ENCODE measurements at places on chromosomes 13 and 19.

- no peak for DNase-seq
Observed at GRCh38 chr19:13053238-13053637, 49.4 kb downstream of the LYL1 start.

DNA sequence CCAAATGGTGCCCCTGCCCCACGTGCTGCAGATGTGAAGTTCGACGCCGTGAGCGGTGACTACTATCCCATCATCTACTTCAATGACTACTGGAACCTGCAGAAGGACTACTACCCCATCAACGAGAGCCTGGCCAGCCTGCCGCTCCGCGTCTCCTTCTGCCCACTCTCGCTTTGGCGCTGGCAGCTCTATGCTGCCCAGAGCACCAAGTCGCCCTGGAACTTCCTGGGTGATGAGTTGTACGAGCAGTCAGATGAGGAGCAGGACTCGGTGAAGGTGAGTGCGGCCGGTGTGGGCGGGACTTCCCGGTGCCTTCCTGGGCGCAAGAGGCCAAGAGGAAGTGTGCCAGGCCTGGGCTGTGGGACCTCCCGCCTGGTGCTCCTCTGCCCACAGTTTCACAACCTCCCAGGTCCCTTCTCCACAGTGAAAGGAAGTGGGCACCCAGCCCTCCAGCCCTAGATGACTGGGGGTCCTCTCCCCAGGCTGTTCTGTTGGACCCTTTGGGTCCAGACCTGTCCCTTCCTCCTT is 14.1 kb upstream of the RELB start:
- no peak for DNase-seq

DNA sequence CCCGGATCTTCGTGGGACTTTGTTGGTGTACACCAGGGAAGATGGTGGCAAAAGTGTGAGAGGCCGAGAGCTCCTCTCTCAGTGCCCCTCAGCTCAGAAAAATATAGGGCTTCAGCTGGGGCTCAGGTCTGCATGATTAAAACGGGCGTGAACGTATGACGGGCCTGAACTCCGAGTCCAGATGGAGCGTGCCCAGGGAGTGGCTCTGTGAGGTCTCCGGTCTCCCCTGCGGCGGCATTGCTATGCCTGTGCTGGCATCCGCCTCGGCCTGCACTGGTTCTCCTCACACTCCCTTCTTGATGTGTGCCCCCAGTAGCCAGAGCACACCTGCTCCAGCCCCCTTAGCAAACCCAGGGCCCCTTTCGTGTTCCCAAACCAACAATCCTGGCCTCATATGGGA is 82.0 kb downstream of the TEX29 start:
- DNase-seq = no peak

DNA sequence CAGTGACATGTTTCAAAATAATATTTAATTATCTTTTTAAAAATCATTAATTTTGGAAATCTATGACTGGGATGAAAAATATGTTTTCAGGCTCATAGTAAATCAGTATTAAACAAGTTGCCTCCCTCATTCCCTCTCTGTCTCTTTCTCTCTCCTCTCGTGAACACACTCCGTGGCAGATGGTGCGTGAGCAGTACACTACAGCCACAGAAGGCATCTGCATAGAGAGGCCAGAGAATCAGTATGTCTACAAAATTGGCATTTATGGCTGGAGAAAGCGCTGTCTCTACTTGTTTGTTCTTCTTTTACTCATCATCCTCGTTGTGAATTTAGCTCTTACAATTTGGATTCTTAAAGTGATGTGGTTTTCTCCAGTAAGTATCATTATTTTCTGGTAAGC is 22.7 kb downstream of the SGCG start:
- no peak for DNase-seq

DNA sequence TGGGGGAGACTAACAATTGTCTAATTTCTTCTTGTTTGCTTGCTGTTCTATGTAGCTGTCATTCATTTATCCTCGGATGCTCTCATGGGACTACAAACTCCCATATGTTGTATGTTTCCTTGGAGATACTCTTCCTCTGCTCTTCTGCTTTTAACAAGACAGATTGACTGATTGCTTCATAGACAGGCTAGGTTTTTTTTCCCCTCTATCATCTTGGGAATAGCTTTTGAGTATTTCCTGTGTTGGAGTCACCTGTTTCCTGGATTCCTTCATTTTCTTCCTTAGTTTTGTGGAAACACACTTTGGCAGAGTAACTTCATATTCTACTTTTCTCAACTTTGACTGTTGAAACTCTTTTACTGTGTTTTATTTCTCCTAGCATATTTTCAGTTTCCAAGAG is 27.6 kb downstream of the EDNRB start:
- no peak for DNase-seq

DNA sequence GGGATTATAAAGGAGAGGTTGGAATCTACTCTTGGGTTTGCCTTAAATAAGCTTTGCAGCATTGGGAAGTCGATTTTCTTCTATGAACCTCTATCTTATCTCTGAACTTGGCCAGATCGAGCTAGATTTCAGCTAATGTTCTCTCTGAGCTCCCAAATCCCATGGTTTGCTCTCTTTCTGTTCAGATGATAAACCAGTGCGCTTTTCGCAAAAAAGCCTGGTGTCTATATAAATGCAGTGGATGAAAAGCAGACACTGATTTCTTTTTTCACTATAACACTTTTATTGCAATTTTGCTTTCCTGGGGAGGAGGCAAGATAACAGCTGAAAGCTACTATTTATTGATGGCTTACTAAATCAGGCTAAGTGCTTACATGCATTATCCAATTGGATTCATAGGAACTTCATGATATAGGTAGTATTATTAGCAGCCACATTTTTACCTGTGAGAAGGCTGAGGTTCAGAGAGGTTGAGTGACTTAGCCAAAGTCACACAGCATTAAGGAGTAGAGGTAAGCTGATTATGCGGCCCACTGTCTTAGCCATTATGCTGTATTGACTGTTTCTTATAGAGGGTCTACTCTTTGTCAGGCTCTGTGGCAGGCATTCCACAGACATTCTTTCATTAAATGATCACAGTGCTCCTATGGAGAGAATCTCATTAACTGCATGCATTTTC is 58.9 kb downstream of the RFC3 start:
- DNase-seq = no peak

DNA sequence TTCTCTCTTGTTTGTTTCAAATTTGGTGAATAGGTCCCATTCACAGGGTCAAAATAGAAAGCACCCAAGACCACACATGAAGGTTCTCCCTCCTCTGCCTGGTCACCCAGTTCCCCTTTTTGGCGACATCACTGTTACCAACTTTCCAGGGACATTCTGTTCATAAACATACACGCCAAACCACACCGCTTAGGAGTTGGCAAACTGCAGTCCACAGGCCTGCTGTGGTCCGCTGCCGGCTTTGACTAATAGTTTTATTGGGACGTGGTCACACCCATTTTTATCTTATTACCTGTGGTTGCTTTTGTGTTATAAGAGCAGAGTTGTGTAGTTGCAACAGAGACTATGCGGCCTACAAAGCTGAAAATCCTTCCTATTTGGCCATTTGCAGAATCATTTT is 24.2 kb downstream of the UHRF1 start:
- no peak for DNase-seq

- DNase-seq = no peak
Observed at GRCh38 chr13:111927181-111927540, 139.8 kb upstream of the SOX1 start.

GRCh38 chr13:104105418-104106355 is 1039.5 kb upstream of the SLC10A2 start:
- DNase-seq = no peak

DNA sequence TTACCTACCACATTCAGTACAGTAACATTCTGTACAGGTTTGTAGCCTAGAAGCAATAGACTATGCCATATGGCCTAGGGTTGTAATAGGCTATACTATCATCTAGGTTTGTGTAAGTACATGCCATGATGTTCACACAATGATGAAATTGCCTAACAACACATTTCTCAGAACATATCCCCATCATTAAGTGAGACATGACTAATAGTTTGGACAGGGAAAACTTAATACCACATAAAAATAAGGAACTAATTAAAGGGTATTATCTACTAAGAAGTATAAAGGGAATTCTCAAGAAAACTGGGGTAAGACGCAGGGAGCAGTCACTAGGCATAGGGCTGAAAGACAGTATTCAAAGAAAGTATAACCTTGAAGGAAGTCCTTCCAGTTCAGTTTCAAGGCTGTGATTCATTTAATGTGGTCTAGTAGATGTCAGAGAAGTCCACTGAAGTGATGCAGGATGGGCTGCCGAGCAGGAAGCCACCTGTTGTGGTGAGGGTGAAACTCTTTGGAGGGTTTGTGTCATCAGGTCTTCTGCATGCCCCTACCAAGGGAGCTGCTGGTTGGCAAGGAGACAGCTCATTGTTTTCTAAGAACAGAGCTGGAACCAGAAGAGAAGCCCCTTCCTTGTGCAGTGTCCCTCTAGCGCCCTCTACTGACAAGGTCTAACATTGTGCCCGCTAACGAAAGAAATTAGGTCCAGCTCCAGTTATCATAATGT is 122.9 kb downstream of the OLFM4 start:
- DNase-seq = peak; percentile 17

- no peak for DNase-seq
Observed at GRCh38 chr13:22592515-22592914, 588.3 kb upstream of the SGCG start.

- no peak for DNase-seq
Observed at GRCh38 chr13:41812851-41813250, 148.1 kb downstream of the VWA8 start.

DNA sequence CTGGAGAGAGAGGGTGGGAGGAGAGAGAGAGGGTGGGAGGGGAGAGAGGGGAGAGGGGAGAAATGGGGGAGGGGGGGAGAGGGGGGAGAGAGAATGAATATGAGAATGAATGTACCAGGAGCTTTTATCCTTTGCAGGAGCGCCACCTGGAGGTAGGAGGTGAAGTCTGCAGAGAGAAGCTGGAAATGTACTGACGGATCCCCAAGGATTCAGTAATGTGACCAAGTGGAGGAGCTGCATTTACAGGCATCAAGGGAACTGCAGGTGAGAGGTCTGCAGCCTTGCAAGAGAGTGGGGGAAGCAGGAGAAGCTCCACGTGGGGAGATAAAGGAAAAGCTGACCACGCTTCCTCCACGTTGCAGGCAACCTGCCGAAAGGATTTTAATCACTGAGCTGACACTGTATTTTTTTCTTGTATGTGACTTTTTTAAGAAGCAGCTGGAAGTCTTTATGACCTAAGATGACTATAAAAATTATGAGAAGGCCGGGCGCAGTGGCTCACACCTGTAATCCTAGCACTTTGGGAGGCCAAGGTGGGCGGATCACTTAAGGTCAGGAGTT is 33.7 kb downstream of the VSTM1 start:
- peak; percentile 57 for DNase-seq

GRCh38 chr19:9407827-9408226 is 27.5 kb downstream of the ZNF266 start:
- DNase-seq = no peak

GRCh38 chr13:67416047-67416925 is 186.2 kb upstream of the PCDH9 start:
- DNase-seq = no peak

DNA sequence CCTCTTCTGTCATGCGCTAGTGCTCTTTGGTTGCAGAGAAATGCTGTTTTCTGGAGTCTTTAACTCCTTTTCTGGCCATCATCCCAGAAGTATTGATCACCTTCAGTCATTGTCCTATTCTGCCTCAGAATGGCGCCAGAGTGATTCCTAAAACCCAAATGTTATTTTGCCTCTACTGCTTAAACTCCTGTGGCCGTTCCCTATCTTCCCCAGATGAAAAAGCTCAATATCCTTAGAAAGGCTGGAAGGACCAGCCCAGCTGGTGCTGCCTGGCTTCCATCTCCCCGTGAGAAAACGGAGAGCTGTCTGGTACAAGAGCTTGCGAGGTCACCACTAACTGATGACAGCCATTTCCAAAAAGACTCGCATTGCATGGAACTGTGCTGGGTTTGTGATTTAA is 179.1 kb downstream of the RBM26 start:
- DNase-seq = no peak

DNA sequence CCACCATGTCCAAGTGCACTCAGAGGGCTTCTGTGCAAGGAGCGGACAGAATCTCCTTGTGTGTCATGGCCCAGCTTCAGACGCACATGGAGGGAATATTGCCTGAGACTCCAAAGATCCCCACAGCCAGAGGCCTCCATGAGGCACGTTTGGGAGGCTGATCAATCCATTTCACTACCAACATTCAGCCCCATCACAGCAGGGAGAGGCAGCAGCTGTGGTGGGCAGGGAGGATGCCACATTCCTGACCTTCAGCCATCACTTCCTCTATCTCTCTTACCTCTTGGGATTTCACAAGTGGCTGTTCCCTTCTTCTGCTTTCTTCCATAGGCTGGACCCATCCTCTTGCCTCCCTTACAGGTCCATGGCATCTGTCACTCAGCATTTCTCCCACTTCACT is 82.4 kb upstream of the MBNL2 start:
- no peak for DNase-seq

DNA sequence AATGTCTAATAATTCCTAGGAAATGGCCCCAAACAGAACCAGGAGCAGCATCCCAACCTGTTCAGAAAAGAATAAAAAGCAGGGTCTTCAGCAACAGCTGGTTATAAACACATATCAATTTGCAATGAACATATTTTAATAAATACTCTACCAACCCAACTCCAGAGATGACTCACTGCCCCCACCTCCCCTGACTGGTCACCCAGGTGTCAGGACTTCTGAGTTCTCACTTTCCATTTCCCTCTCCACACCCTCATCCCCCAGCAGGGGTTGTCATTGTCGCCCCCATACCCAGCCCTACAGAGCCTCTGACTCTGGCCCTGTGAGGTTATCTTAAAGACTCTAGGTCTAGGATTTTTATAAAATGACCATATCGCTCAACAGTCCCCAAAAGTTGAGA is 6.9 kb downstream of the SERPINE3 start:
- DNase-seq = no peak

- no peak for DNase-seq
Observed at GRCh38 chr13:65555962-65556361, 1674.2 kb downstream of the PCDH9 start.

- no peak for DNase-seq
Observed at GRCh38 chr19:49104229-49104864, 9.8 kb upstream of the LIN7B start.

GRCh38 chr13:75458696-75459422 is 23.1 kb downstream of the TBC1D4 start:
- no peak for DNase-seq

GRCh38 chr19:17078920-17079709 is 3.5 kb downstream of the MYO9B start:
- no peak for DNase-seq

- DNase-seq = no peak
Observed at GRCh38 chr19:49496574-49497008, 357 bp downstream of the RPS11 start.

DNA sequence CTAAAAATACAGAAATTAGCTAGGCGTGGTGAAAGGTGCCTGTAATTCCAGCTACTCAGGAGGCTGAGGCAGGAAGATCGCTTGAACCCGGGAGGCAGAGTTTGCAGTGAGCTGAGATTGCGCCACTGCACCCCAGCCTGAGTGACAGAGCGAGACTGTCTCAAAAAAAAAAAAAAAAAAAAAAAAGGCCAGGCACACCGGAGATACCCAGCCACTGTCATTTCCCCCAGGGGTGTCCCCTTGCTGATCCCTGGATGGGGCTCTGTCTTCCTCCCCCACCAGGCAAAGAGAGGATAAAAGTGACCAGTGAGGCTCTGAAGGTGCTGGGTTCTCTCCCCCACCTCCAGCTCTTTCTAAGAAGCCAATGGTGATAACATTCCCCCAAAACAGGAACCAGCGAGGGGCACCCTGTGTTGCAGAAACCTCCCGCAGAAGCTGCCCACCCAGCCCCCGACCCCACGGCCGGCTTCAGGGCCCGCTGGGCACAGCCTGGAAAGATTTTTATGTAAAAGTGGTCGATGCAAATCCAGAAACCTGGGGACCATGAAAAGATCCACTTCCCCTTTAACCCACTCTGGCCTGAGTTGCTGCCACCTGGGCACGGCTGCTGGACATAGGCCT is 61.4 kb upstream of the KLF2 start:
- DNase-seq = no peak

- DNase-seq = no peak
Observed at GRCh38 chr19:49362048-49362928, at the start of gene TEAD2. TSS of gene TEAD2 (minus strand) at chr19:49362416. CDS start at chr19:49360075, 2,341 bp downstream.
